ENCODE measurements at places on chromosomes 6 and 20.
A peak's percentile ranks its signal among the peaks of the same experiment; 100 is the strongest.

- peaks cover 10% of the 10 kb centered on the region for H3K36me3 ChIP-seq
- H3K27me3 ChIP-seq = peaks cover 81% of the 10 kb centered on the region
Measured at GRCh38 chr6:149990661-149991471, 27.1 kb downstream of the ULBP1 start.

GRCh38 chr20:58877050-58877975 lies 24.8 kb downstream of the GNAS start:
- H3K27ac ChIP-seq = peak overlapping the region; percentile 86
- no peak for DNase-seq
- H3K36me3 ChIP-seq = no peaks in the 10 kb centered on the region
- peaks cover 15% of the 10 kb centered on the region for H3K4me1 ChIP-seq

- H3K27ac ChIP-seq = peak overlapping the region; percentile 91
- peak overlapping the region; percentile 95 for H3K4me3 ChIP-seq
- no peak for DNase-seq
- H3K27me3 ChIP-seq = no peaks in the 10 kb centered on the region
Measured at GRCh38 chr6:52576392-52577021, 353 bp downstream of the TRAM2 start.

- H3K4me3 ChIP-seq = peak overlapping the region; percentile 83
- H3K27ac ChIP-seq = peak overlapping the region; percentile 86
- peaks cover 14% of the 10 kb centered on the region for H3K27me3 ChIP-seq
- H3K4me1 ChIP-seq = peaks cover 24% of the 10 kb centered on the region
Measured at GRCh38 chr6:1553562-1554083, 56.1 kb upstream of the FOXC1 start.

- H3K4me3 ChIP-seq = no peak overlapping the region
- no peak for DNase-seq
Measured at GRCh38 chr6:127980996-127981395, 80.1 kb upstream of the THEMIS start.

DNA sequence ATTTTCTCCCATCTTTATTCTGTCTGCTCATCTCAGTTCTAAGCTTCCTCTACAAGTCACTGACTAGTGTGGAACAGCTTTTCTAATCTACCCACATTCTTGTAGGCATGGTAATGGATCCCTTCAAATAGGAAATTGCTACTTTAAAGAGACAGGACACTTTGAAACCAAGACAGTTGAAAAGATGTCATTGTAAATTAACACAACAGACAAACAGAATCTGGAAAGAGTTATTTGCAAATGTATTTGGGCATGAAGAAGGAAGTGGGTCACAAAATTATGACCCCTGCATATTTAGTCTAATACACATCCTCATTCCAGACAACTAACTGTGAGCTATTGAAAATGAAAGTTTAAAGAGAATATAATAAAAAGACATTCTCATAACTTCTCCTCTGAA lies 298.2 kb upstream of the MARCKS start:
- no peaks in the 10 kb centered on the region for H3K36me3 ChIP-seq
- H3K4me3 ChIP-seq = no peak overlapping the region
- H3K4me1 ChIP-seq = no peaks in the 10 kb centered on the region
- H3K27me3 ChIP-seq = peaks cover 10% of the 10 kb centered on the region
- no peak overlapping the region for H3K27ac ChIP-seq

DNA sequence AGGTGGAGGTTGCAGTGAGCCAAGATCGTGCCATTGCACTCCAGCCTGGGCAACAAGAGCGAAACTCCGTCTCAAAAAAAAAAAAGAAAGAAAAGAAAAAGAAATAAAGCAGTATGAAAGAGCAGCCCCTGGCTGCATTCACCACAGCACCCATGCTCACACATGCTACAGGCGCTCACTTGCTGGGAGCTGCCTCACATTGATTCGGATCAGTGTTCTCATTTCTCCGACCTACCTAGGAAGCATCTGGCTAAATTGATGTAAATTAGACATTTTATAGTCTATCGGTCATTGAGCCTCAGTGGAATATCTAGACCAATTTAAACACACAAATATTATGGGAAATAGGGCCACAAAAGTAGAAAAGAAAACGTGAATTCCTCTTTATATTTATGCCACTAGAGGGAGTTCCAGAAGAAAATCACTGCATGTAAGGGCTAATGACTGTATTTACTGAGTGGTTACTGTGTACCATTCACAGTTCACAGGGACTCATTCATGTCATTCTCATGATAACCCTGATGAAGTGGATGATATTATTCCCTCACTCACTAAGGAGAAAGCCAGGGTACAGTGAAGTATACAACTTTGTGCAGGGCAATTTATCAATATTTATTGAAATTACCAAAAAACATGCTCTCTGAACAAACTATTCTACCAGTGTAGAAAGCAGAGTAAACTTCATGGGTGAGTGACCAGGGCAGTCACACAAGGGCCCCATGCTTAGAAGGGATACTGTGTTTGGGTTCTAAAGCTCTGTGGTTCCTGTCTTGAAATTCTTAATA lies 5.3 kb upstream of the MOG start:
- H3K36me3 ChIP-seq = no peaks in the 10 kb centered on the region
- peaks cover 8% of the 10 kb centered on the region for H3K4me1 ChIP-seq
- peak overlapping the region; percentile 49 for H3K4me3 ChIP-seq
- DNase-seq = no peak
- no peak overlapping the region for H3K27ac ChIP-seq
- H3K27me3 ChIP-seq = peaks cover 18% of the 10 kb centered on the region

DNA sequence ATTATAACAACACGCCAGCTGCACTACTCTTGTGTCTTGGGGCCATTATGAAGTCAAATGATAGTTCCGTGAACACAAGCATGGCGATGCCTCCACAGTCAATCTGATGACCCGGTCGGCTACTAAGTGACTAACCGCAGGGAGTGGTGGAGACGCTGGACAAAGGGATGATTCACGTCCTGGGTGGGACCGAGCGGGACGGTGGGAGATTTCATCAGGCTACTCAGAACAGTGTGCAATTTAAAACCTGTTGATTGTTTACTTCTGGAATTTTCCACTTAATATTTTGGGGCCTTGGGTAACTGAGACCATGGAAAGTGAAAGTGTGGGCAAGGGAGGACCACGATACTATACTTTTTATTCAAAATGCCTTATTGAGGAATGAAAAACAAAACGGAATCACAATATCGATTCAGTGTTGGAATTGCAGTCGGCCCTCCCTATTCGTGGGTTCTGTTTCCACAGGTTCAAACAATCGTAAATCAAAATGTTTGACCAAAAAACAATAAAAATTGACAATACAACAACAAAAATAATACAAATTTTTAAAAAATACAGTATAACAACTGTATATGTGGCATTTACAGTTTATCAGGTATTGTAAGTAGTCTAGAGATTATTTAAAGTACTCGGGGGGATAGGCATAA lies 66.5 kb downstream of the MYLK4 start:
- H3K27me3 ChIP-seq = no peaks in the 10 kb centered on the region
- H3K4me3 ChIP-seq = no peak overlapping the region
- H3K27ac ChIP-seq = no peak overlapping the region
- peaks cover 2% of the 10 kb centered on the region for H3K36me3 ChIP-seq
- no peak for DNase-seq
- no peaks in the 10 kb centered on the region for H3K4me1 ChIP-seq

- H3K27ac ChIP-seq = no peak overlapping the region
- H3K4me3 ChIP-seq = no peak overlapping the region
- DNase-seq = no peak
- peaks cover 19% of the 10 kb centered on the region for H3K27me3 ChIP-seq
- H3K4me1 ChIP-seq = peaks cover 3% of the 10 kb centered on the region
- H3K36me3 ChIP-seq = no peaks in the 10 kb centered on the region
Measured at GRCh38 chr20:17806739-17807441, 107.1 kb downstream of the BANF2 start.

DNA sequence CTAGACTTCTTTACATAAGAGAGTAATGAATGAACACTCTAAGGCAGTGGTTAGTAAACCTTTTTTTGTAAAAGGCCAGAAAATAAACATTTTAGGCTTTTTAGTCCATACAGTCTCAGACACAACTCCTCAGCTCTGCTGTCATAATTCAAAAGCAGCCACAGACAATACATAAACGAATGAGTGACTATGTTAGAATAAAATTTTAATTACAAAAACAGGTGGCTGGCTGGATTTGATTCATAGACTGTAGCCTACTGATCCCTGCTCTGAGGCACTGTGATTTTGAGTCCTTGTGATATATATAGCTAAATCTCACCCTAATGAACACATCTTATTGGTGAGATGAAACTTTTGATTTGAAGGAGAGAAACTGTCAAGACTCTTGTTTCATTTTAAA lies 155.1 kb downstream of the AIG1 start:
- no peak overlapping the region for H3K4me3 ChIP-seq
- H3K36me3 ChIP-seq = peaks cover 7% of the 10 kb centered on the region
- DNase-seq = no peak

Data from T-helper 17 cell (primary cell).